ENCODE measurements at places on chromosomes 6 and 20.
A peak's percentile ranks its signal among the peaks of the same experiment; 100 is the strongest.

- no peak for DNase-seq
Measured at GRCh38 chr6:166364456-166364855, 18.3 kb downstream of the MPC1 start.

DNA sequence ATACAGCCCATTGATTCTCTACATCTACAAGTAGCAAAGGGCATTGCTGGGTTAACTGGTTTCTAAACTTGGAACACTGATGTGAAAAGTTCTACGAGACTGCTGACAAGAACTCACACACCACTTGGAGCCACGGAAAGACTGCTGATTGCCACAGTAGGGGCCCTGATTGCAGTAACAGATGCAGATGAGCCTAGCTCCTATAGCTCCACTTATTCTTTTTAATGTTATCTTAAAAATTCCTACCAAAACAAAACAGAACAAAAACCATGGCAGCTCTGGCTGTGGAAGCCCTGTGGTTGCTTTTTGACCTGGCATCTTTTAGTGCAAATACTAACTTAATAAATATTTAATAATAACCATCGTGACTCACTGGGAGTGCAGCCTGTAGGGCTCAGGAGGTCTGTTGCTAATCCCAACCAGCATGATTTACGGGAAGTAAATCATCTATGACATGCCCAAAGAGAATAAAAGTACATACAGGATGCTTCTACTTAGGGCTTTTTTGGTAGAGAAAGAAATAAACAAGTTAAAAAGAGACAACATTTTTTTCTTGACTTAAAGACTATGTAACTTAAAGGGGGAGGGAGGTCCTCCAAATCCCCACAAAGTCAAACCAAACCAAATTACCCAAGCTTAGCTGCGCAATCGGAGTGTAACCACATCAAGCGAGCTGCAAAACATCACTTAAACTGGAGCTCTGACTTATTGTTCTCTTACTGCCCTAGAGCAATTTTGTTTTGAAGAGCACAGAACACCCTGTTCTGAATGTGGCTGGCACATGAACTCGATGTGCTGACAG, 87.2 kb downstream of the FKBP5 start:
- peak; percentile 98 for DNase-seq

DNA sequence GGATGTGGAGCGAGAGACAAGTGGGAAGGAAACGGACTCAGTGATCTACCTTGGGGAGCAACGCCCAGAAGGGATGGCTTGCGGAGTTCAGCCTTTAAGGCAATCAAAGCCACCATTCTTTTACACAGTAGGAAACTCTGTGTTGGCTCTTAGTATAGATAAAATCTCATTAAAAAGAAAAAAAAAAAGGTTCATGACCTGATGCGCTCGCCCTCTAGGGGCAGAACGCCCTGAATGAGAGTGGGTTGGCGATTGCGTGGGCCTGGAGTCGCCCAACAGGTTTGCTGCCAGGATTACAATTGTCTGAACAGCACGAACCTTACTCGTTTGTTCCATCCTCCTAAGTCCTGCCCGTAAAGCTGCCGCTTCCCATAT, 1.2 kb downstream of the TPD52L1 start:
- DNase-seq, result no peak

DNA sequence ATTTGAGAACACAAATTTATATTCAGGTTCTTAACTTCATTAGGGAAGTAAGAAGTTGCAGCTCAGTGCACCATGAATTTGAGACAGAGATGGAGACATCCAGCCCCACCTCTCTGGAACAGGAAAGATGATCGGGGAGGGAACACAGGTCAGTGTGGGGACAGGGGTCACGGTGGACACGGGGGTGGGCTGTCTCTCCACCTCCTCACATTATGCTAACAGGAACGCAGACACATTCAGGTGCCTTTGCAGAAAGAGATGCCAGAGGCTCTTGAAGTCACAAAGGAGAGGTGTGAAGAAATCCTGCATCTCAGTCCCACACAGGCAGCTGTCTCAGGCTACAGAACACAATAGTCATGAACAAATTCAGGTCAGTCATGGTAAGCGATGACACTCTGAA, 3.1 kb downstream of the HLA-C start:
- no peak for DNase-seq

GRCh38 chr6:119547024-119547423, 197.5 kb upstream of the MAN1A1 start:
- no peak for DNase-seq

GRCh38 chr6:42338744-42339222, 112.9 kb downstream of the TRERF1 start:
- peak; percentile 99 for DNase-seq
